ENCODE measurements at places on chromosomes 3 and 15. TPM values are rescaled to one million over a fixed set of nuclear protein-coding genes. Genes with fewer than 3 reads are reported as not detected.
A peak's percentile ranks its signal among the peaks of the same experiment; 100 is the strongest.

LRRN1 gene
- 0.64 TPM for total RNA-seq

DNA sequence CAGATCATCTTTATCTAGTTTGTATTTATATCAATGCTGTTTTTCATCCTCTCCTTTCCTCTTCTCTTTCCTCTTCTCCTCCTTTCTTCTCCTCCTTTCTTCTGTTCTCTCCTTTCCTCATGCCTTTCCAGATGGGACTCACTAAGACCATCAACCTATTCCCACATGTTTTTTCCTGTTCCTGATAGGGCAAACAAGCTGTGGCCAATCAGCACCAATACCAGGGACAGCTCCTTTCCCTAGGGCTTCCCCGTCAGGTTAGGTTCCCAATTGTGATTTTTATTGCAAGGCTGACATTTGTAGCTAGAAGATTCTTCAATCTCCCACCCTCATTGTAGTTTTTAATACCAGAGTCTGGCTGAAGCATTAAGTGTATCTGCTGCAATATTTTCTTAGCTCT lies 76.3 kb upstream of the COL8A1 start:
- DNase-seq: no peak
- no peaks in the 10 kb centered on the region for H3K36me3 ChIP-seq
- no peaks in the 10 kb centered on the region for H3K4me1 ChIP-seq
- no peak overlapping the region for H3K4me3 ChIP-seq

DNA sequence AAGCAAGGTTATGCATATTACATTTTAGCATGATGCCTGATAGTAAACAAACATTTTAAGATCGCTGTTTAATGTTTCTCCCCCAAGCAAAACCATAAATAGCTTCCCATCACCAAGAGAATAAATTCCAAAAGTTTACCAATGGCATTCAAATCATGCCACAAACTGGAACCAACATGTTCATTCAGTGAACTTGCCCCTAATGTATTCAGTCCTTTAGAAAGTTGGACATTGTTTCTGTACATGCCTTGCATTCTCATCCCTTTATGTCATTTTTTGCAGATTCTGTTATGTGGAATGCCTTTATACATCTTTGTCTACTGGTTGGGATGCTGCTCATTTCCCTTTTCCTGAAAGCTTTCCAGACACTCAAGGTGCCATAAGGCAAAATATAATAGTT lies 105.5 kb downstream of the PYDC2 start:
- H3K27me3 ChIP-seq: no peaks in the 10 kb centered on the region
- DNase-seq: no peak
- H3K4me1 ChIP-seq: no peaks in the 10 kb centered on the region
- no peak overlapping the region for H3K4me3 ChIP-seq

GRCh38 chr3:10454907-10455544 lies 50.4 kb downstream of the ATP2B2 start:
- H3K4me1 ChIP-seq: peaks cover 3% of the 10 kb centered on the region
- DNase-seq: no peak
- no peak overlapping the region for H3K27ac ChIP-seq

DNA sequence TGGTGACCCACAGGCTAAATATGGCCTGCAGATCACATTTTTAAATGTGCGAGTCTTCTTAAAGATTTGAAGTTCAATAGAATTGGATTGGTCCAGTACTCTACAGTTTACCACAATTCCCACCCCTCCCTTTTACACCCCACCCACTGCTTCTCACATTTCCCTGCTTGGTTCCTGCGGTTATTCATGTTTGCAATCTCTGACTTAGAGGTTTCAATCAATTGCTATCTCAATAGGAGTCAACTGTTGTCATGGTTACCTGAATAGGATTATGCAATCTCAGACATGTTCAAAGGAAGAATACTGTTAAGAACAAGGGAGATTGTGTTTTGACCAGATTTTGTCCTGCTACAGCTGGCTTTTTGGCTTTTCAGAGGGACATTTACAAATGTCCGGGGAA lies 4.9 kb upstream of the C3orf49 start:
- peaks cover 5% of the 10 kb centered on the region for H3K36me3 ChIP-seq
- H3K27ac ChIP-seq: no peak overlapping the region
- no peaks in the 10 kb centered on the region for H3K27me3 ChIP-seq
- DNase-seq: no peak
- H3K4me1 ChIP-seq: peaks cover 20% of the 10 kb centered on the region
- no peak overlapping the region for H3K4me3 ChIP-seq

MST1R gene
- 0.50 TPM for total RNA-seq

- H3K36me3 ChIP-seq: peaks cover 13% of the 10 kb centered on the region
- no peaks in the 10 kb centered on the region for H3K27me3 ChIP-seq
- peak overlapping the region; percentile 96 for H3K27ac ChIP-seq
Observed at GRCh38 chr3:106206146-106206545, 337.3 kb upstream of the CBLB start.

DNA sequence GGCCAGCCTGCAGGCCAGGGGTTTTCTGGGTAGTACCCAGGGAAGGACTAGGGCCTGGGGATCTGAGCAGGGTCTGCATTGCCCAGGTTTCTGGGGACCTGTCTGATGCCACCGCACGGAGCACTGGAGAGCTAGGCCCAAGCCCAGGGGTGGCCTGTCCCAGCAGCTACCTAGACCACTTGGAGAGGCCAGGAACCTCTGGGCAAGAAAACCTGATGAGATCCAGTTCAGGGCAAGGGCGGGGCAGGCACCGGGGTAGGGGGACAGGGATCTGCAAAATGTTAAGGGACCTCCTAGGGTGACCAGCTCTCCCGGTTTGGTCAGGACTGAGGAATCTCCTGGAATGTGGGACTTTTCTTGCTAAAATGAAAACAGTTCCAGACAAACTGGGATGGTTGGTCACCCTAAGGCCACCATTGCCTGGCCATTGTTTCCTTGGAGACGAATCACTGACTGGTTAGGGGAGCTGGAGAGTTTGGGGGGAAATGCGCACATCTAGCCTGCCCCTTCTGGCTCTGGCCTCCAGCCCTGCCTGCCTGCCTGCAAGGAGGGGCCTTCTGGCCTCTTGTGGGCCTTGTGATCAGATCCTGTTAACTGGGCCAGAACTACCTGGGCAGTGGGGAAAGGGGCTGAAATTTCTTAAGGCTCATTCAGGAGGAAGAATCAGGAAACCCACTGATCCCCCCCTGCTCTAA lies 117.4 kb upstream of the TLE3 start:
- peaks cover 22% of the 10 kb centered on the region for H3K27me3 ChIP-seq
- no peak overlapping the region for H3K4me3 ChIP-seq
- no peaks in the 10 kb centered on the region for H3K4me1 ChIP-seq
- DNase-seq: no peak
- no peaks in the 10 kb centered on the region for H3K36me3 ChIP-seq

C2CD4A gene
- not detected for total RNA-seq

TM4SF1 gene
- not detected for total RNA-seq

- no peaks in the 10 kb centered on the region for H3K27me3 ChIP-seq
- peak overlapping the region; percentile 95 for H3K4me3 ChIP-seq
- DNase-seq: no peak
- peak overlapping the region; percentile 92 for H3K27ac ChIP-seq
Observed at GRCh38 chr3:69081583-69082262, 1.6 kb upstream of the UBA3 start.

DNA sequence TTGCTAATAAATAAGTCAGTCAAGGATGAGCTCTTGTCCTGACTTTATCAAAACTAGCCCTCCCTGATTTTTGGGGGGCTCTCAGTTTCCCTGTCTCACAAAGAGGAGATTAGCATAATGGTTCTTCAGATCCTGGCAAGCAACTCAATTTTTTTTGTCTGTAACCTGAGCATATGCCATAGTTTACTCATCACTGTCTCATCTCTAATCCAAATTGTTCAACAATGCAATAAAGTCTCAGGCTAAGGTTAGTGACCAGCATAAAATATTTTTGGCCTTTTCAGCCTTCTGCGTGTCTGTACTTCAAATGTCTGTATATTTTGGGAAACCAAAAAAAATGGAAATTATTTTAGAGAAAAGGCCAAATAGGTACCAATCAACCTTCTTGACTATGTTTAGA lies 465.6 kb upstream of the TPRG1 start:
- no peak overlapping the region for H3K4me3 ChIP-seq
- H3K27me3 ChIP-seq: no peaks in the 10 kb centered on the region
- H3K27ac ChIP-seq: no peak overlapping the region
- no peak for DNase-seq
- H3K4me1 ChIP-seq: peaks cover 16% of the 10 kb centered on the region

GRCh38 chr15:29183071-29183831 lies 86.4 kb downstream of the NSMCE3 start:
- peaks cover 6% of the 10 kb centered on the region for H3K4me1 ChIP-seq
- no peaks in the 10 kb centered on the region for H3K36me3 ChIP-seq
- H3K27ac ChIP-seq: no peak overlapping the region
- peaks cover 64% of the 10 kb centered on the region for H3K27me3 ChIP-seq
- DNase-seq: no peak
